ENCODE measurements at places on chromosomes 7 and 10.

GRCh38 chr7:938546-939185 lies 15.8 kb downstream of the ADAP1 start:
- DNase-seq = no peak

GRCh38 chr7:55449992-55450535 lies 84.9 kb downstream of the LANCL2 start:
- no peak for DNase-seq

GRCh38 chr10:30185916-30186315 lies 126.5 kb upstream of the JCAD start:
- no peak for DNase-seq

GRCh38 chr10:88883448-88883809 lies 3.4 kb downstream of the STAMBPL1 start:
- no peak for DNase-seq

GRCh38 chr7:57211428-57212100 lies 79.3 kb upstream of the ZNF479 start:
- DNase-seq = no peak

DNA sequence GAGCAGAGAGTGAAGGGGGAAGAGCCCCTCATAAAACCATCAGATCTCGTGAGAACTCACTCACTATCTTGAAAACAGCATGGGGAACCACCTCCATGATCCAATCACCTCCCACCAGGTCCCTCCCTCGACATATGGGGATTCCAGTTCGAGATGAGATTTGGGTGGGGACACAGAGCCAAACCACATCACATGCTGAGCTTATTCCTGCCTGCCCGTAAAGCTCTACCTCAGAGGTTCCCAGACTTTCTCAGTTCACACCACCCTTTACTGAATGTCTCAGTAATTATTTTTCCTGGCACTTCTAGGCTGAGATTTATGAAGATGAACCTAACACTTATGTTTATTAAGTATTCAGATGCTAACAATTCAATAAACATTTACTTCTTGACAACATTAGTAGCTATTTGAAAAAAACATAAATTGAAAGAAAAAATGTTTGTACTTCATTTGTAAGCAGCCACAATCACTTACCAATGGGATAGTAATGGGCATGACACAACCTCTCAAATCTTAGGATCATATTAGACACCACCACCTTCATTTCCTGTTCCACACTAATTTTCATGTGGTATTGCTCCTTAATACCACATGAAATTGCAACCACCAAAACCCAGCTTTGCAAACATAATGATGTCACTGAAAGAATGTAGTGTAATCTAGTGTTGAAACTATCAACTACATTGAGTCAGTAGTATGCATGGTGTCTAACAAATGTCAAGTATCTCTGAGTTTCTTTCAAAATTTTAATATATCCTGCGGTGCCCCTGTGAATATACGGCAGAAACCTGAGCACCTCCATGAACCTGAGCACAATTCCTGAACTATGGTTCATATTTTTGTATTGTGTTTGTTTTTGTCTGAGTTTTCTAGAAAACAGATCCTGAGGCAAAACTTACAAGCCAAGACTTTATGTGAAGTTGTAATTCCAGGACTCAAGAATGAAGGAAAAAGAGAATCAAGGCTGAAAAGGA lies 4.5 kb upstream of the DGKI start:
- no peak for DNase-seq

GRCh38 chr7:362402-363096 lies 72.6 kb downstream of the FOXL3 start:
- no peak for DNase-seq

DNA sequence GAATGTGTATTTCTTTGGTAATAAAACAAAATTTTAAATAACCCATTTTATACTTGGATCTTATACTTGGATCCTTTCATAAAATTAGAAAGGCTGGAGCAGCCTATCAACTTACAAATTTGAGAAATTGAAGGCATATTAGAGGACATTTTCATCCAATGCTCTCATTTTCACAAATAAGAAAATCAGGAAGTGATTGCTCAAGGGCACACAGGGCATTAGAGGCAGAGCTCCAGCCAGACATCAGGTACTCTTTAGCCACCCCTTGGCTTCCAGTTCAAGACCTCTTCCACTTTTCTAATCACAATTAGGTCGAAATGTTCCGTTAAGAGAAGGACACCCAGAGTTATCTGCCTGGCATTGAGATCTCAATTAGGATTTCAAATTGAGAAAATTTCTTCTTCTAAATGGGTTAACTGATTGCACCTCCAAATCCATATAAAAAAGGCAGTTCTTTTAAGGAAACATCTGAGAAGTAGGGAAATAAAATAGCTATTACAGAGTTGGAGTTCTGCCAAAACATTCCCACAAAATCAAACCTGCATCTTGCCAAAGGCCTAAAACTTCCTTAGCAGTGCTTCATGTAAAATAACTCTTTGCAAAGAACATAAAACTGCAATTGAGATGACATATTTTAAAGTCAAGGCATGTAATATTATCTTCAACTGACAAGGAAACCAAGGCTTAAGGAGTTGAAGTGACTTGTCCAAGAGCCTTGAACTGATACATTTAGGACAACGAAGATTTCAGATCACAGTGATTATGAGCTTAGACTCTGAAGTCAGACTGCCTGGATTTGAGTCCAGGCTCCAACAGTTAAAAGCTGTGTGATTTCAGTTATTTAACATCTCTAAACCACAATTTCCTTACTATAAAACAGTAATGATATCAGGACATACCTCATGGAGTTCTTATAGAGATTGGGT lies 2.4 kb downstream of the ACTA2 start:
- no peak for DNase-seq
